ENCODE measurements at places on chromosomes 16 and 17. TPM values are rescaled to one million over a fixed set of nuclear protein-coding genes. Genes with fewer than 3 reads are reported as not detected.
A peak's percentile ranks its signal among the peaks of the same experiment; 100 is the strongest.

DNA sequence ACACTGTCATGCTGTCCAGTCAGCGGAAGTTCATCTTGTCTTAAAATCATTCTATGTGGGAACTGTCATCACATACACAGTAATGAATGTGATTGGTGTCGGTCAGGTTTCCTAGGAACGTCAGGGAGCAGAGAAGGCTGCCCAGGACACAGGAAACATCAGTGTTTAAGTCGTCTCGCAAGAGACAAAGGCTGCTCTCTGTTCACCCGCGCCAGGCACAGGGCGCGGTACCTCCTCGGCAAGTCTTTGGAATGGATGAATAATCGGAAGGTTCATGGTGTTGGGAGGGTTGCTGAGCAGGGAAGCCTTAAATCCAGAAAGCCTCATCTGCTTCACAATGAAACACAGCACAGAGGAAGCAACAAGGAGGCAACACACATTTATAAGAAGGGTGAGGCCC is 148.2 kb downstream of the CPPED1 start:
- DNase-seq, result no peak

- peak; percentile 45 for DNase-seq
These were observed 986 bp upstream of the ELOB start for GRCh38 chr16:2777903-2778629.

- no peak for DNase-seq
These were observed 88.5 kb upstream of the TOB1 start for GRCh38 chr17:50954641-50955121.

GRCh38 chr17:12646761-12647422 is 18.8 kb upstream of the MYOCD start:
- no peak for DNase-seq

The CRHR1 gene
- 0.59 TPM for polyA plus RNA-seq

The HOXB4 gene
- polyA plus RNA-seq, result 21.0 TPM

The HOXB6 gene
- polyA plus RNA-seq, result 82.4 TPM

- DNase-seq, result no peak
These were observed 18.5 kb upstream of the SPNS2 start for GRCh38 chr17:4479982-4480751.

Measured in left renal cortex interstitium (tissue), 4 donors.